ENCODE measurements at places on chromosomes 7 and 10. TPM values are rescaled to one million over a fixed set of nuclear protein-coding genes. Genes with fewer than 3 reads are reported as not detected.

MAGI2 gene
- 1.1 TPM for polyA plus RNA-seq

ASB15 gene
- 2.2 TPM for polyA plus RNA-seq

CFAP43 gene
- polyA plus RNA-seq: 0.11 TPM

ZC3HAV1L gene
- polyA plus RNA-seq: 0.80 TPM

UCMA gene
- polyA plus RNA-seq: not detected

PALS2 gene
- 0.46 TPM for polyA plus RNA-seq

EFCAB10 gene
- not detected for polyA plus RNA-seq

SYPL1 gene
- polyA plus RNA-seq: 93.4 TPM

CLDN4 gene
- polyA plus RNA-seq: 0.12 TPM

MEIG1 gene
- polyA plus RNA-seq: not detected

MLXIPL gene
- 2.0 TPM for polyA plus RNA-seq

MYH16 gene
- not detected for polyA plus RNA-seq

LRRN3 gene
- 0.89 TPM for polyA plus RNA-seq

TRIL gene
- 1.8 TPM for polyA plus RNA-seq
